ENCODE measurements at places on chromosomes 2 and 18.

DNA sequence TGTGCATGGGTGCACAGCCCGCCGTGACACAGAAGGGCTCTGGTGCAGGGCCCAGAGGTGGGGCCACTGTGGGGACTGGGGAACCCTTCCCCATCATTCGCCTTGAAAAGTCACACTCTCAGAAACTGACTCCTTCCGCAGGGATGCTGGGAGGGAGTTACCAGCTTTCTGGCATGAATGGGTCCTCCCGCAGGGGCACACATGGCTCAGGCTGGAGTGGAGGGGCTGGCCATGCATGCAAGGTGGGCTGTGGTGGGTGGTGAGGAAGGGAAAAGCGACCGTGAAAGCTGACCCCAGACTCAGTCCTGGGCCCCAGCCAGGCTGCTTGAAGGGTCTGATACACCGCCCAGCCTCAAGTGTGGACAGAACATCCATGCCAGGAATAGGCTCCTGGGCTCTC, 201.1 kb downstream of the TNS1 start:
- DNase-seq, result no peak

DNA sequence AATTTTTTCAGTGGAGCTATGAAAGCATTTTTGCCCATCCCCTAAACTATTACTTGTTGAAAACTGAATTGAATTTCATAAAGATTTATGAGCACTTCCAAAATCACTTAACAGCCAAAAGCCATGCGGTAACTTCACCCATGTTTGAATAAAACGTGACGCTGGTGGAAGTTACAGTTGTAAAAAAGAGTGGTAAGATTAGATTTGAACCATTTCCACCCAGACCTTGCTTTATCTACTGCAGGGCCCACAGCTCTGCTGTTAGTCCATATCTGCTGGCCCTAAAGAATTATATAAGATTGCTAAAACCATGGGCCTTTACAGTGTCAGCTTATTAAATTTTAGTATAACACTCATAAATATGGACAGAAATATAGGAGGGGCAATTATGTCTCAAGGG, 15.5 kb upstream of the ITGA4 start:
- DNase-seq, result no peak

- DNase-seq, result peak; percentile 67
Observed at GRCh38 chr2:124027182-124027581, 2.1 kb downstream of the CNTNAP5 start.

DNA sequence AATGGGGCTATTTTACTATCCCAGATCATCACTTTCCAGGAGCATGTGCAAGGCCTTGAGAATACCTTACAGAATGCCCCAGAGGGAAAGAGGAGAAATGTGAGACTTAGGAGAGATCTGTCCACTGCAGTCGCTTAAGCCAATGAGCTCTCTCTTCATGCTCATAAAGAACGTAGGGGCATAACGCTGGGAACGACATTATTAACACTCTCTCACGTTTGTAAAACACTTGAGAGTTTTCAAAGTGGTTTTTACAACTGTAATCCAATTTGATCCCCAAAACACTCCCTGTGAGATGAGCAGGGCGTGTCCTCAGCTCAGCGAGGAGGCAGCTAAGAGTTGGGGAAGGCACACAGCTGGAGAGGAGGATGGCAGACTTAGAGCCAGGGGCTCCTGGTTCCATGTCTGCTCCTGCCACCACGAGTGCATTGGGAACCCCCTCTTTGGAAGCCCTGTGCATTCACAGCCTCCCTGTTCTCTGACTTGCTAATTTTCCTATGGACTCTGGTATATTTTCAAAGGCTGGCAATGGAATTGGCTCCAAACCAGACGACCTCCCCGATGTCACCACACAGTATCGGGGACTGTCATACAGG, 97.4 kb downstream of the PLB1 start:
- DNase-seq, result no peak

GRCh38 chr2:156320486-156321098, 11.9 kb downstream of the NR4A2 start:
- no peak for DNase-seq

- DNase-seq, result no peak
Observed at GRCh38 chr18:44453505-44453904, 227.2 kb upstream of the SETBP1 start.

Measured in GM20000 (cell line).